ENCODE measurements at places on chromosomes 3 and 15.
A peak's percentile ranks its signal among the peaks of the same experiment; 100 is the strongest.

- no peak for DNase-seq
Observed at GRCh38 chr3:127822041-127822681, at the start of gene MGLL. Gene MGLL (minus strand): TSS chr3:127822515. CDS start chr3:127822318, 197 bp downstream.

DNA sequence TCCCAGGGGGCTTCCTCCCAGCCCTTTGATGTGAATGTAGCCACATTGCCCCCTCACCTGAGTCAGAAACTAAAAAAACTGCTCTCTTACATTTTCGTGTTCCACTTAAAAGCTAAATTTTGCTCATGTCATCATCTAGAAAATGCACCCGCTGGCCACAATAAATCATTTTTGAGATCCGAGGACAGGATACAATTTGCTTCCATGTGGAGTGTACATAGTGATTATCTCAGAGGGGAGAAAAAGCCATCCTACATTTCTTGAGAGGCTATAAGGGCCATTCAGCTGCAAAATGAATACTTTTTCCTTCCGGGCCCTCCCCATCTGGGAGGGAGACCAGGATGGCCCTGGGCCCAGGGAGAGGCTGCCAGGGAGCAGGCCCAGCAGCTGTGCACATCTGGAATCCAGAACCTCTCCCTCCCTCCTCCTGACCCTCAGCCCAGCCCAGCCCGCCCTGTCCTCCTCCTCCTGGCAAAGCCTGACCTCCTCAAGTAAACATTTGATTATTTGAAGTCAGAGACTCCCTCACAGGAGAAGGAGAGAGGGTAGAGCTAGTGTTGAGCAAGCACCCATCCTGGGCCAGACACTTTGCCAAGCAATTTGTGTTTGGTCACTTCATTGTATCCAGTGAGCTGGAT is 59.1 kb downstream of the CORO2B start:
- no peak for DNase-seq

GRCh38 chr15:68542771-68543164 is 36.0 kb upstream of the CORO2B start:
- DNase-seq = no peak

- DNase-seq = no peak
Observed at GRCh38 chr3:128278130-128278529, 124.8 kb downstream of the EEFSEC start.

- DNase-seq = no peak
Observed at GRCh38 chr15:25812073-25812472, 51.1 kb downstream of the ATP10A start.

GRCh38 chr3:123953735-123954134 is 7.3 kb downstream of the CCDC14 start:
- DNase-seq = no peak

DNA sequence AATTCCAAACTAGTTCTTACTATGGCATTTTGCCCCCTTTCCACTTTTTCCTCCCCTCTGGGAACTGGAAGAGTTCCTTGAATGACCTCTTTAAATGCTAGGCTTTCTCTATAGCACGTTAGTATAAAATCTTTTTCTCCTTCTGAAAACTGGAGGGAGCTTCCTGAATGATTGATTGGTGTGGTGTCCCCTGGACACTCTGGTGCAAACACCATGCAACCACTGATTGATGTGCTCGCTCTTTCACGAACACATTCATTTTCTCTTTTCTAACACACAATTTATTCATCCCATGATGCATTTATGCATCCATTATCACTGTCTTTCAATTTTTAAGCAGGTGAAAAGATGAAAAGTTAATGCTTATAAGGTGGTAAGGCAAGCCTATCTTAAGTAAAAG is 159.1 kb upstream of the NANOGP8 start:
- DNase-seq = no peak

DNA sequence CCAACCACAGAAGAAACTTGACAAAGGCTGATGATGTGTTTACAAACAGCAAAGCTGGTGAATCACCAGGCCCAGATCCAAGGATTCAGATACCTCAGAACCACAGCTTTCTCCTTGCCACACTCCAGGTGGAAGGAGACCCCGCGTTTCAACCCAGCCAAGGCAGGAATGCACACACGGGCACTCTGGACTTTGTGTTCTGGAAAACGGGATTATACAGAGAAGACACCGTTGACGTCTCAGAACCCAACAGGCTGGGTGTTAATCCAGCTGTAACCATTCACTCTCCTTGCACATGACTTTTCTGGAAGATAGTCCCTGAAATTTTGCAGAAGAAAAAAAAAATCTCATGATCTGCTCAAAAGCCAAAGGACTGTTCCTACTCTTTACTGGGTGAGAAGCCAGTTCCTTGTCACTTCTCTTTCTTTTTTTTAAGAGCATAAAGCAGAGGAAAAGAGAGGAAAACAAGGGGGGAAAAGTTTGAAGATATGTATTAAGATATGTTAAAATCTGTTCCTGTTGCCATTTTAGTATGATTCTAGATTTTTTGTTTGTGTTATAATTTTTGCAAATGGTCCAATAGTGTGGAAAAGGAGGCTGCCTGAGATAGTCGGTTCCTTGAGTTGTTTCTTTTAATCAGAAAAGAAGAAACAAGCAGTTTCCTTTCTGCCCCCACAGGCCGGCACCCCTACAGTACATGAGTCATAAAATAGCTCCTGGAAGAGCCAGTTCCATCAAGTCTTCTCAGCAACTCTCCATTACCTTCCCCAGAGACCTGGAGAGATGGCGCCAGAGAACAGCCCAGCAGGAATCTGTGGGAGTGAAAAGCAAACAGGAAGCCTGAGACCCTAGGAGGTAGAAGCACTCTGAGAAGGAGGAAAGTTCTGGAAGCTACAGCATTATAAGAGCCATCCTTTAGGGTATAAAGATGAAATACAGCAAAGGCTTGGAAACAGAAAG is 73.1 kb downstream of the RORA start:
- no peak for DNase-seq

DNA sequence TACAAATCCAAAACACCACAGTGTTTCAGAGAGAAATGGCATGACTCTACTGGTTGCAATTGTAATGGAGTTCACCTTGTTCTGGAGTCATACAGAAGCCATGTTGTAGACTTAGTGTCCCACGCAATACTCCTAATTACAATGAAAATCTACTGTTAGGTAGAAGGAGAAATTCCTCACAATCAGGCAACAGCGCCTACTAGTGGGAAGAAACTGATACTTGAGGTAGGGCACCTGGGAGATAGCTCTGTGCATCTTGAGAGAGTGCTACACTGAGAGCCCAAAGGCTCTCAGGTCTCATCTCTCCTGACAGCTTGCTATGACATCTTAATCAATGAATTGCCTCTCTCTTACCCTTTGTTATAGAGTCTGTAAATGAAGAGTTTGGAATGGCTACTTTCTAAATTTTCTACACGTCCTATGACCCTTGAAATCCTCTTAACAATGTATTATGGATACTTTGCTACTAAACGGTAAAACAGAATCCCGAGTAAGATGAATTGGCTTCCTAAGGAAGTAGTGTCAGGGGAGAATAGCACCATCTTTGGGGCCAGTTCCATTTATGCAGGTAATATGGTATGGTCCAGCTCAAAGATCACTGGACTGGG is 422.7 kb upstream of the TPRG1 start:
- DNase-seq = peak; percentile 22

- peak; percentile 2 for DNase-seq
Observed at GRCh38 chr3:130850044-130850797, 43.7 kb upstream of the ATP2C1 start.

- DNase-seq = no peak
Observed at GRCh38 chr3:100561459-100562158, 47.8 kb upstream of the ADGRG7 start.

- no peak for DNase-seq
Observed at GRCh38 chr3:134711284-134711683, 60.5 kb upstream of the KY start.

DNA sequence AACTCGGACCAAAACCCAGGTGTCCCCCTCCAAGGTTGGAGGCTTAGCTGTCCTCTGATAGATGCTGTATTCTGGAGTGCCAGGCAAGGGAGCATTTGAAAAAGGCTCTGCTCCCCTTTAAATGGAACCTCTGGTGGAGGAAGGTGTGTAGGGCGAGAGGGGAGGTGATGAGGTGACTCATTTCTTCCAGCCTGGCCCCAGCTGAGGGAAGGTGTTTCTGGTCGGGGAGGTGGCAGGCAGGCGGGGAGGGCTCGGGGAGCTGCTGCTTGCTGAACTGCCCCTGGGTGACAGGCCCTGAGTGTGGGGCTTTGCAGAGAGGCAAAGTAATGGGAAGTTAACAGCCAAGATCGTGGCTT is 18.8 kb downstream of the PSTPIP1 start:
- peak; percentile 74 for DNase-seq

DNA sequence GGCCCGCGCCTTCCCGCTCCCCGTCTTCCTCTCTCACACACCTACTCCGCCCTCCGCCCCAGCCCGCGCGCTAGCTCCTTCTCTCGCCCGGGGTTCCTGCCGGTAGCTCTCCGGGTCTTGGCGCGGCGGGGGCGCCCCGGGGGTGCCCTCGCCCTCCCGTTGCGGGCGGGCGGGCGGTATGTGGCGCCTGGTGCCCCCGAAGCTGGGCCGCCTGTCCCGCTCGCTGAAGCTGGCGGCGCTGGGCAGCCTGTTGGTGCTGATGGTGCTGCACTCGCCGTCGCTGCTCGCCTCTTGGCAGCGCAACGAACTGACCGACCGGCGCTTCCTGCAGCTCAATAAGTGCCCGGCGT is 507 bp downstream of the DIPK2A start:
- peak; percentile 20 for DNase-seq

DNA sequence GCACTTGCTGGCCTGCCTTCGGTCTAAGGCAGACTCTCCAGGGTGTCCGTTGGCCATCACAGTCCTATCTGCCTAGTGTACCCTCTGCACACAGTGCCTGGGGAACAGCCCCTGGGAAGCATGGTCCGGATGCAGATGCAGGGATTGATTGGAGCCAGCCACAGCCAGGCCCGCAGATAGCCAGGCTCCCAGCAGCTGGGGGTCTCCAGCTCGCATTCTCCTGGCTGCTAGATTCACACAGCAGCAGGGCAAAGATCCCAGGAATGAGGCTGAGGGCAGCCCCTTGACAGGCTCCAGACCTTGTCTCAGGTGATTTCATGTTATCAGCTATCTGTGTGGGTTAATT is 41.4 kb downstream of the IRAK2 start:
- DNase-seq = no peak

DNA sequence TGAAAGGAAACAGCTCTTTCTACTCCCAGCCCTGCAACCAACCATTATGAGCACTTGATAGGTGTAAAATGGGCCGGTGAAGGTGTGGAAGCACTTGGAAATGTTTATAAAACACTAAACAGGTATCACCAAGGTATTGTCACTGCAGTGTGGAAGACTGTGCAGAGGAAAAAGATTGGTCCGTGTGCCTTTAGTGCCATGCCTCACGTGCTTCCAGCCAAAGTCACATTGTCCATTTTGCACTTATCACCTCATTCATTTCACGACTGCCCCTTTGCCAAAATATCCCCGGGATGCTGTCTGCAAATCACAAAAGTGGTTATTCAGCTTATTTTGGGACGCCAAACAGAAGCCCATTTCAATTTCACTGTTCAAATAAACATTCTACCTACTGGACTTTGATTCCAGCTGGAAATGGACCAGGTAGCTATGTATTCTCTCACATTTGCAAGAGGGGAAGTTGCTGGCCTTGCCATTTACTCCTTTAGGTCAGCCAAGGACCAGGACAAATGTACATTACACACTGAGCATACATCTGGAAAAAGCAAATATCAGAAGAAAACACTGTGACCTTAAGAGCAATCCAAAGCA is 58.4 kb downstream of the ARRDC4 start:
- no peak for DNase-seq

- DNase-seq = no peak
Observed at GRCh38 chr3:155188031-155188430, 105.5 kb downstream of the STRIT1 start.

- DNase-seq = no peak
Observed at GRCh38 chr3:45425237-45425933, 37.0 kb downstream of the LARS2 start.

DNA sequence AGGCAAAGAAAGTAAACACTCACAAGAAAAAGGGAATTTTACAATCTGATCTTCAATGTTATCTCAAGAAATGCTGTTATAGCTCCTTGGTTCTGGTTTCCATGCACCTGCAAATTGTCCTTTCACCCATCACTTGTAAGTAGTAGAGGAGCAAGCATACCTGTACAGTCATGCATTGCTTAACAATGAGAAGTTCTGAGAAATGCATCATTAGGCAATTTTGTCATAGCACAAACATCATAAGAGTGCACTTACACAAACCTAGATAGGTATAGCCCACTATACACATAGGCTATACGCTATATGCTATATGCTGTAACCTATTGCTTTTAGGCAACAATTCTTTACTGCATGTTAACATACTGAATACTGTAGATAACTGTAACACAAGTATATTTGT is 672.3 kb downstream of the FHIT start:
- DNase-seq = no peak

DNA sequence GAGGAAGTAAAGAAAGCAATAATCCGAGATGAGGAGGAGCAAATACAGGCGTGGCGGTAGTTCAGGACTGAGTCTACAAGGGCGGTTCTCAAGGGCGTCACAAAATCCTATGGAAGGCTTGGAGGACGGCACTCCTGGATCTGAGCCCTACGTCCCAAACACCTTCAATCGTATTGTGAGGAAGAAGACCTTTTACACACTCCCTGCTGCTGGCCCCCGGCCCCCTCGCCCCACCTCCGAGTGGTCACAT is 747 bp downstream of the PLD1 start:
- no peak for DNase-seq

- no peak for DNase-seq
Observed at GRCh38 chr15:75023872-75024636, 664 bp downstream of the PPCDC start.

DNA sequence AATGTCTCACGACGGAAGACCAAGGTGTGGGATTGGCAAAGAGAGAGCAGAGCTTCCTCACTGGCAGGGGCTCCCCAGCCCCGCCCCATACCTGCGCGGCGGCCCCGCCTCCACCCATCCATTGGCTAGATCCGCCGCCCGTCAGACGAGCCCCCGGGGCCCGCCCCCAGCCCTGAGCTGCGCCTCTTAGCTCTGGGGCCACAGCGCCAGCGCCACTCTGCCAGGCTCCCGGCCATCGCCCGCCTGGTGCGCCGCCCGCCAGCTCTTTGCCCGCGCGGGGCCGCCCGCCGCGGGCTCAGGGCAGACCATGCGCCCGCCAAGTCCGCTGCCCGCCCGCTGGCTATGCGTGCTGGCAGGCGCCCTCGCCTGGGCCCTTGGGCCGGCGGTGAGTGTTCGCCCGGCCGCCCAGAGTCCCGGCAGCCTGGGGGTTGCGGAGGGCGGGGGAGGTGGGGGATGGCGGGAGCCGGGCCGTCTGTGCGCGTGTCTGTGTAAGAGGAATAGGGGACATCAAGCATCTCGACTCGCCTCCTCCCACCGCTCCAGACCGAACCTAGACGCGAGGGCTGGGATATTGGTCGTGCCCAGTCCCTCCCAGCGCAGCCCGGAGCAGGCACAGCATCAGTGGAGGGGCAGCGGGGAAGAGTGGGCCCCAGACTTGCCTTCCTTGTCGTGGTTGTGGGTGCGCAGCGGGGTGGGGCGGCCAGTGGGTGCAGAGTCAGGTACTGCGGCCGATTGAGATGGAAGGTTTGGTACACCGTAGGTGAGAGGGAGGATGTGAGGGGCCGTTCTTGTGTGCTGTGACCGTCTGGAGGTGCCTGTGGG is at the start of gene VIPR1:
TSS of gene VIPR1 (plus strand) at position 215 of the 822 bp plus-strand sequence. CDS start at position 308, 93 bp downstream.
- DNase-seq = peak; percentile 89

GRCh38 chr3:193843474-193844301 is 250.7 kb downstream of the OPA1 start:
- no peak for DNase-seq
